ENCODE measurements at places on chromosomes 6 and 20.
A peak's percentile ranks its signal among the peaks of the same experiment; 100 is the strongest.

GRCh38 chr20:24491041-24491756, 21.8 kb downstream of the SYNDIG1 start:
- DNase-seq, result no peak

DNA sequence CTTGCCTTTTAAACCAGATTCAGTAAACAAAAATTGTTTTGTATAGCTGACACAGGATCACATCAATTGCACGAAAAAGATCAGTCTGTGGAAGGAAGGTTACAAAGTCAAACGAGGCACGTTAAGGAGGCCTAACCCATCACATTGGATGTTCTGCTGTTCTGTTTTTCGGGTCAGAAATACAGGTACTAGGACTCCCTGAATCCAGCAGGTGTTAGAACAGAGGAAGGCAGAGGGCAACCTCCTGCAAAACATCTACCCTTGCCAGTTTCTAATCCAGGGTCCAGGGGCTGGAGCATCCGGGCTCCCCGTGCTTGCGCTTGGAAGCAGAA, 64.6 kb downstream of the PLG start:
- DNase-seq, result no peak

GRCh38 chr6:155162682-155163081, 101.1 kb upstream of the CLDN20 start:
- no peak for DNase-seq

DNA sequence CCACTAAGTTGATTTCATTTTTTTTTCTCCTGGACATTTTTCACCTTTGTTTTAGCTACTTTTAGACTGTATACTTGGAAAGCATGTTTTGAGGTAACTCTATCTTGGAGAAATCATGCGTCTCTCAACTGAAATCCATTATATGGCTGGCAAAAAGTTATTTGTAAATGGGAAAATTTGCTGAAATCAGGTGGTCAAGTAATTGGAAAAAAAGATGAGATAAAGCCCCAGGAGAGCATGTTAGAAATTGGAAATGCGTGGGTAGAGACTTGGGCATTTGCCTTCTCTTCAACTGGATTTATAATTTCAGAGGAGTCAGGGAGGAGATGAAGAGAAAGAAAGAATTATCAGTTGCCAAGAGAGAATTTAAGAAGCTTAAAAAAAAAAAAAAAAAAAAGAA, 217.1 kb upstream of the MAP3K7 start:
- no peak for DNase-seq

DNA sequence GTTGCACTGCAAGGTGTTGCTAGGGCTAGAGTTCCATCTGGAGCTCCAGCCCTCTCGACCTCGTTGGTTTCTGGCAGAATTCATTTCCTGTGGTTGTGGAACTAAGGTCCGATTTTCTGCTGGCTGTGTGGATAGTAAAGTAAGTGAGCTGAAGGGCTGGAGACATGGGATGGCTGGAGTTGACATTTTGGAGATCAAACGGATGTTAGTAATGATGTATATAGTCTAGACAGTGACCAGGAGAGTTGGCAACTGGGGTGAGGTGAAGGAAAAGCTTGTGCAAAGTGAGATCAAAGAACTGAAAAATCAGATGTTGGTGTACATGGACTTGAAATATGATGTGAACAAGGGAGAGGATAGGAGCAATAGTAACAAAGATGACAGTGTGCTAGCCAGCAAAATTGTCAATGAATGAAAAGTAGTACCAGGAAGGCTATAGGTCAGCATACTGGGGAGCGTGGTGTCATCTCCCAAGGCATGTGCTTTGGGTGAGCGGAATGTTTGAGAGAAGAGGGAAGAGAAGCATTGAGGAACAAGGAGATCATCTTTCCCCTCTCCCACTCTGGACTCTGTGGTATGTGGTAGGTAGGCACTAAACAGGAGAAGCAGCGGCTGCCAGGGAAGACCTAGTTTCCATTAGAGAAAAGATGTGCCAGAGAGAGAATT, 7.8 kb downstream of the QRSL1 start:
- no peak for DNase-seq

DNA sequence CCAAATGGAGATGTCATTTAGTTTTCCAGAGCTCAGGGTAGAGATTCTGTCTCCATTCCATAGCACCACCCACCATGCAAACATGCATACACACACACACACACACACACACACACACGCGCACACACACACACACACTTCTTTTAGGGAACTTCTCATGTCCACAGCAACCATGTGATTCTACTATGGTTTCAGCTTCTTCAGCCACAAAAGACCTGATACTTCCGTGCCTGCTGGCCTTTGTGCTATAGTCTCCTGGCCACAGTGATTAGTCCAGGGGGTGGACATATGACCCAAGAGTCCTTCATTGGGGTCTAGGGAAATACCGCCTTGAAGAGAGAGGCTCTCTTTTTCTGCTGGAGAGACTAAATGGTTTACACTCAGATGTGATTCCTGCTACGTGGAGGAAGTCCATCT, 53.5 kb downstream of the CARMIL1 start:
- no peak for DNase-seq

DNA sequence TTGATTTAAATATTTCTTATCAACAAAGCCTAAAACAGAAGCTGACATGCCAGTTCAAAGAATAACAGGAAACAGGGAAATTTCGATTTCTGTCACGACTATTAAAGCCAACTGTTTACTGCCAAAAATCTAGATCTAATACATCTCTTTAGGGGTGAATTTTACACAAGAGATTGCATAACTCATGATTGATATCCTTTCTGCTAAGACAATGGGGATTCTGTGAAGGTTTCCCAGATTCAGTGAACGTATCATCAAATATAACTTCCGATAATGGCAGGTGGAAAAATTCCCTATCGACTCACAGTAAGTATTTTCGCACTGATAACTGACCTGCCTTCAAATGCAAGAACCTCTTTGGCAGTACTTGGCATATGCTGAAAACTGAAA, 42.9 kb downstream of the NHSL1 start:
- DNase-seq, result no peak

DNA sequence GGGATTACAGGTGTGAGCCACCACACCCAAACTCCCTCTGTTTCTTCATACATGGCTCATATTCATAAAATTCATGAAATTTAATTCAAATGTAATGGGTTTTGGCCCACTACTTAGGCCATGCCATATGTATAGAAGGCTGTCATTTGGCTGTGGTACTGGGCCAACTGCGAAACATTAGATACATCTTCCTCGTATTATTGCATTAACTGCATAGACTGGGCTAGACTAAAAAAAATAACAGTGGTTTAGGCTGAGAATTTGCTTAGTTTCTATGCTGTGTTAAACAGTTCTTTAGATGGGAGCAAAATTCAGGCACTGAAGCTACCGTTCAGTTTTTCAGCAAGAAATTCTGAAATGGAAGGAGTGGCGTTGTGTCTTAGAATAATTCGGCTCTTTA, 133.6 kb downstream of the DOK5 start:
- DNase-seq, result no peak

- no peak for DNase-seq
These were observed 195.0 kb downstream of the KHDC1L start for GRCh38 chr6:73030257-73030656.

GRCh38 chr20:381581-382290, 1.2 kb downstream of the TRIB3 start:
- DNase-seq, result peak; percentile 50

GRCh38 chr6:77334093-77334492, 129.2 kb downstream of the HTR1B start:
- no peak for DNase-seq

DNA sequence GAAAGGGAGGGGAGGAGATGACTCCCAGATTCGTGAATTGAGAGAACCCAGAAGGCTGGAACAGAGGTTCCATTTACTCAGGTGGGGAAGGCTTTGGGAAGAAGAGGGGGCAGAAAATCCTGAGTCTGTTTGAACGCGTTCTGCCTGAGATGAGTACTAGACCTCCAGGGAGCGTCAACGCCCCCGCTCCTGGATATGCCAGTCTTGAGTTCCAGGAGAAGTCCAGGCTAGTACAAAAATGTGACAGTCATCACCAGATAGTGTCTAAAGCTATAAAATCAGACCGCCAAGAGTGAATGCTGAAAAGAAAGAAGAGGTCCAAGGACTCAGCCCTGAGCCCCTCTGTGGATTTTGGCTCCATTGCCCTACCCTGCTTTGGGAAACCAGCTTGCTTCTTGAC, 8.6 kb downstream of the AHCY start:
- DNase-seq, result no peak

DNA sequence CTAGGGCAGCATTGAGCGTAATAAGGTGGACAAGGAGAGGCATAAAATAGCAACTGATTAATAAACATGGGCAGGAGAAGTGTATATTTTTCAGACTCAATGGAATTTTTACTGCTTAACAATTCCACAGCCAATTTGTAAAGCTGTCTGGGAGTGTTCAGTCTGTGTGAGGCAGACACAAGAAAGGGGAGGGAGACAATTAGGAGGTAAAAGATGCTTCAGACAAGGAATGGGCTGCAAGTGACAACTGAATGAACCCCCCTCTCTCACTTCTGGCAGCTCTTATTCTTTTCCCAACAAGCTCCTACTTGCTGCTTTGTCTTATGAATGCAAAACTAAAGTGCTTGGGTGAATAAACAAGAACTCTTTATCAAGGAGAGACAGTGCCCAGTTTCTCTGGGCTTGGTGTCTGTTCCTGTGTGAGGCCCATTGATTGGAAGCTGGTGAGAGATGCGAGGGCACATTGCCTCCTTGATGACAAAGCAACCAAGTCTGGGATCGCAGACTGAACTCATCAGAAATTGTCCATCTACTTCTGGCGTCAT, 575.3 kb downstream of the RNF144B start:
- DNase-seq, result no peak

DNA sequence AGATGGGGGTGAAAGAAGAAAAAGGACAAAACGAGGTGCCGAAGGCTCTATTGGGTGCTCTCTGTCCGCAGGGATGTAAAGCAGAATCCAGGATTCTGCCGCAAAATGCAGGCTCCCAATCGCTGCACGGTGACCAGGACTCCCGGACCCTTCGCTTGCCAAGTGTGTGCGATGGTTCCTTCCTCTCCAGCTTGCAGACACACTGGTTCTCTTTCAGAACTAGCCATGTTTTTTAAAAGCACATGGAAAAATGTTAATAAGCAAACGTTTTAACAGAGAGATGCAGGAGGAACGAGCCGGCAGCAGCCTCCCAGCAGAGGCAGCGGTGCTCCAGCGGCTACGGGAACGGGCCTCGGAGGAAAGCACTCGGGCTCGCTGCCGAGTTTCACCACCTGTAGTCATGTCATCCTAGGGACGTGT, 59.6 kb downstream of the ZNF831 start:
- DNase-seq, result peak; percentile 48

DNA sequence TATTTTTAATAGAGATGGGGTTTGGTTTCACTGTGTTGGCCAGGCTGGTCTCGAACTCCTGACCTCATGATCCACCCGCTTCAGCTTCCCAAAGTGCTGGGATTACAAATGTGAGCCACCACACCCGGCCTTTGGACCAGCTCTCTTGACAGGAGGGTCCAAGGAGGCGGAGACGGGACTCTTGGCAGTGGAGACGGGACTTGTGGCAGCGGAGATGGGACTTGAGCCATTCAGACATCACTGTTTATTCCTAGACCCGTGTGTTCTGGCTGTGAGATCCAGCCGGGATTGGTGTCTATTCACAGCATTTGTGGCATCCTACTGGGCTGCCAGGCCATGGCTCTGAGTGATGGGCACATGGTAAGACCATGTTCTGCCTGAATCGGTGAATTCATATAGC, 25.6 kb downstream of the PRPF6 start:
- DNase-seq, result no peak

DNA sequence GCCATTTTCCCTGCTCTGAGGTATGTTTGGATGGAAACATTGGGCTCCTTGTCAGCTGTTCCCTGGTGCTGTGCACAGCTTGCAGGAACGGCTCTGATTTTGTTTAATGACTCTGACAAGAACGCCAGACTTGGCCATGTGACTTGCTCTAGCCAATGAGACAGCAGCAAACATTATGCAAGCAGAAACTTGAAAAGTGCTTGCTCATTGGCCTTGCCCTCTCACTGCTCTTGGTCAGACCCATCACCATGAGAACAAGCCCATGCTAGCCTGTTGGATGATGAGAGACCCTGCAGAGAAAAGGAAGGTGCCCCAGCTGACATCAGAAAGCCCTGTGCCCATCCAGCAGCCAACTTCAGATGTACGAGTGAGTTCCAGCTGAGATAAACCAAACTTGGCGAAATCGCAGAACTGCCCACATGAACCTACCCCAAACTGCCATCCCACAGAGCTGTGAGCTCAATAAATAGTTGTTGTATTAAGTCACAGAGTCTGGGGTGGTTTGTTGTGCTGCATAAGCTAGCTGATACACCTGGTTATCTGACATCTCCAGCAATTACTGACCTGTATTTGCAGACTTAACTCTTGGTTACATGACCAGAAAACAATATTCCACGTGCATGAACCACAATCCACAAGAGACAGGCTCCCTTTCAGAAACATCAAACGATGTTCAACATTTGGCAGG, 96.9 kb downstream of the JPH2 start:
- peak; percentile 62 for DNase-seq

DNA sequence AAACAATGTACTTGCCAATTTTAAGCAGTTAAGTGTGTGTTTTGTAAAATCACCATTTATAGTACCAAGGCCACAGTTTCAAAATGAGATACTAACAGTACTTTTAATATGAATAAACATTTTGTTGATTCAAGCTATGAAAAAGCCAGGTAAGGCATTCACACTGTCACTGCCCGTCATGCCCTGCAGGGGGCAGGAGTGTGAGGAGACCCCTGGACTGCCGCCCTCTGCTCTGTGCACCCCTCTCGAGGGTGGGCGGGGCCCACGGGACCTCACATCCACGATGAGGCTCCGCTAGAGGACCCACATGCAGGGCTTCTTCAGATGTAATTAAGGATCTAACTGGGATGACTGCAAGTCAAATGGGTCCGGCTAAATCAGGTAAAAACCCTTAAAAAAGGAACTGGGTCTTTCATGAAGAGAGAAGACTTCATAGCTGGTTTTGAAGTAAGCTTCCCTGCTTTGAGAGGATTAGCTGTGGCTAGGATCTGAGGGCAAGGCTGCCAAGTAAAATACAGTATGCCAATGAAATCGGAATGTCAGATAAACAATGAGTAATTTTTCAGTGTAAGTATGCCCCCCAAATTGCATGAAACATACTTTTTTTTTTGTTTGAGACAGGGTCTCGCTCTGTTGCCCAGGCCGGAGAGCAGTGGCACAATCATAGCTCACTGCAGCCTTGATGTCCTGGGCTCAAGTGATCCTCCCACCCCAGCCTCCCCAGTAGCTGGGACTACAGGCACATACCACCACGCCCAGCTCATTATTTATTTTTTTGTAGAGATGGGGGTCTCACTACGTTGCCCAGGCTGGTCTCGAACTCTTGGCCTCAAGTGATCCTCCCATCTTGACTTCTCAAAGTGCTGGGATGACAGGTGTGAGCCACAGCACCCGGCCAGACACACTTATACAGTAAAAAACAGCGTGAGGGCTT, 18.7 kb downstream of the DIDO1 start:
- peak; percentile 37 for DNase-seq
